ENCODE measurements at places on chromosomes 2 and 18. TPM values are rescaled to one million over a fixed set of nuclear protein-coding genes. Genes with fewer than 3 reads are reported as not detected.

Gene CRYBA2
- not detected for total RNA-seq

Gene PRKAG3
- not detected for total RNA-seq

Gene MYO7B
- total RNA-seq, result 0.28 TPM

Gene CFC1
- total RNA-seq, result not detected

Gene ANO7
- total RNA-seq, result 3.2 TPM

Gene ANKRD30B
- not detected for total RNA-seq

Gene GPBAR1
- 0.14 TPM for total RNA-seq

Gene TRIM54
- not detected for total RNA-seq

Gene FLACC1
- total RNA-seq, result 1.0 TPM

Gene DSEL
- 2.7 TPM for total RNA-seq

Gene CMPK2
- total RNA-seq, result 2.2 TPM

Gene COX5B
- 142 TPM for total RNA-seq

GRCh38 chr2:132038179-132038882 is 123.4 kb downstream of the ANKRD30BL start:
- H3K4me3 ChIP-seq, result peak overlapping the region; percentile 93
- peaks cover 30% of the 10 kb centered on the region for H3K27me3 ChIP-seq
- peaks cover 7% of the 10 kb centered on the region for H3K4me1 ChIP-seq
- peak; percentile 35 for DNase-seq
- H3K36me3 ChIP-seq, result peaks cover 4% of the 10 kb centered on the region

GRCh38 chr2:58974426-58974825 is 733.3 kb upstream of the FANCL start:
- peaks cover 2% of the 10 kb centered on the region for H3K27me3 ChIP-seq
- no peaks in the 10 kb centered on the region for H3K36me3 ChIP-seq
- DNase-seq, result no peak
- no peak overlapping the region for H3K4me3 ChIP-seq
- no peak overlapping the region for H3K27ac ChIP-seq
- H3K4me1 ChIP-seq, result peaks cover 19% of the 10 kb centered on the region

GRCh38 chr2:211132046-211132445 is 575.6 kb downstream of the CPS1 start:
- H3K27me3 ChIP-seq, result no peaks in the 10 kb centered on the region
- no peak for DNase-seq
- no peak overlapping the region for H3K27ac ChIP-seq
- H3K36me3 ChIP-seq, result peaks cover 4% of the 10 kb centered on the region
- H3K4me1 ChIP-seq, result peaks cover 14% of the 10 kb centered on the region
- H3K4me3 ChIP-seq, result no peak overlapping the region

- H3K27ac ChIP-seq, result no peak overlapping the region
- no peaks in the 10 kb centered on the region for H3K36me3 ChIP-seq
- H3K27me3 ChIP-seq, result no peaks in the 10 kb centered on the region
- no peak for DNase-seq
- no peak overlapping the region for H3K4me3 ChIP-seq
Measured at GRCh38 chr2:169065422-169065821, 3.9 kb upstream of the DHRS9 start.

DNA sequence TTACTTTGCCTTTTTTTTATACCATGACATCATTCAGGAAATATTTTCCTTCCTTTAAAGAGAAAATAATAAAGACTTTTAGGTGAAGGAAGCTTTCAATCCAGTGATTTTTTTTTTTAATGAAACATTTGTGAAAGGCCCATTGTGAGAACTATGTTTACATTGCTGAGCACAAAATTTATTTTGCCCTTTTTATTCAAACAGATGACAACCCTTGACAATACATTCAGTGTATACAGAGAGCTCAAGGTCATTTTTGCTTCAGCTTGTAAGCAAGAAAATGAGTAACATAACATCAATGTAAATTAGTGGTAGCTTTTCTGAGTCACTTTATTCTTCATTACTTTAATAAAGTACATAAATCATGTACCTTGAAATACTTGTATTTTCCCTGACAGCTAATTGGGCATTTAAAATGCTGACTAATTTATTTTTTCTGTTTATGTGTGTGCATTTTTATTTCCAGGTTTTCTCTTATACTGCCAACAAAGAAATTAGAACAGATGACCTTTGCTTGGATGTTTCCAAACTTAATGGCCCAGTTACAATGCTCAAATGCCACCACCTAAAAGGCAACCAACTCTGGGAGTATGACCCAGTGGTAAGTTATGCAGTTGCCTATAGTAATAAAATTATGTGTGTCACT is 121.6 kb downstream of the GALNT1 start:
- peaks cover 15% of the 10 kb centered on the region for H3K36me3 ChIP-seq
- no peak overlapping the region for H3K4me3 ChIP-seq
- no peak for DNase-seq
- no peaks in the 10 kb centered on the region for H3K27me3 ChIP-seq
- no peak overlapping the region for H3K27ac ChIP-seq
- peaks cover 4% of the 10 kb centered on the region for H3K4me1 ChIP-seq

GRCh38 chr18:58977801-58978200 is 113.1 kb downstream of the ZNF532 start:
- H3K27ac ChIP-seq, result no peak overlapping the region
- H3K27me3 ChIP-seq, result no peaks in the 10 kb centered on the region
- H3K36me3 ChIP-seq, result peaks cover 19% of the 10 kb centered on the region
- H3K4me1 ChIP-seq, result peaks cover 15% of the 10 kb centered on the region
- H3K4me3 ChIP-seq, result no peak overlapping the region

DNA sequence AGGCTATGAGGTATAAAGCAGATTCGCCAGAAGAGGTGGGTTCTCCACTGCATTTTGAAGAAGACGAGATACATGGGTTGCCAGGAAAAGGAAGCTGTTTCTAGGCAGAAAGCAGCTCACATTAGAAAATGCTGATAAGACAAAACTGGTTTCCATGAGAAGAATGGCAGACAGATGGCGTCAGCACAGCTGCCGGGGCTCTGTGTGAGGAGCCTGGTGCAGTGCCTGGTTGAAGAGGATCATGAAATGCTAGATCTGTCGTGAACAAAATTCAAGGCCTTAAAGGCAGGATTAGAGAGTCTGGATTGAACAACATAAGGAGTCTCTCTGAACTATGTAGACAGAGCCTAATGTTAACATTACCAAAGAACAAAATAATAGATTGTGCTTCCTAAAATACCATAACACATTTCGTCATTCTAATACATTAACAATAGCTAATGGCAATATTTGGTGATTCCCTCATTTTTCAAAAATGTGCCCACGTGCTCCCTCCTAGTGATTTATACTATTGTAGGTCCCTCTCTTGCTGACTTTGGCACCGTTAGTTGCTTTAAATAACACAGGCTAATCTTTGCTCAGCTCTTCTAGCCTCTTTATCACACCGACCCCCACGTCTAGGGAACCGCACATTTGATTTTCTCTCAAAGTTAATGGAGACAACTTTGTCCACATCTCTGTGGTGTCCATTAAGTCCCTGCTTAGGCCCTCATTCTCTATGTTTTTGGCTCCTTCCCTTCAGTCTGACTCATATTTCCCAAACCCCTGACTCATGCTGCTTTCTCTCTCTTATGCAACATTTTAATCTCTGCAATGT is 38.2 kb downstream of the EFEMP1 start:
- H3K27ac ChIP-seq, result no peak overlapping the region
- H3K27me3 ChIP-seq, result no peaks in the 10 kb centered on the region
- H3K4me1 ChIP-seq, result peaks cover 12% of the 10 kb centered on the region
- no peak for DNase-seq
- H3K36me3 ChIP-seq, result no peaks in the 10 kb centered on the region
- H3K4me3 ChIP-seq, result no peak overlapping the region

GRCh38 chr2:42922790-42923579 is 130.6 kb upstream of the HAAO start:
- no peak for DNase-seq
- H3K4me1 ChIP-seq, result peaks cover 48% of the 10 kb centered on the region
- no peaks in the 10 kb centered on the region for H3K36me3 ChIP-seq
- no peaks in the 10 kb centered on the region for H3K27me3 ChIP-seq
- H3K4me3 ChIP-seq, result no peak overlapping the region
- no peak overlapping the region for H3K27ac ChIP-seq

DNA sequence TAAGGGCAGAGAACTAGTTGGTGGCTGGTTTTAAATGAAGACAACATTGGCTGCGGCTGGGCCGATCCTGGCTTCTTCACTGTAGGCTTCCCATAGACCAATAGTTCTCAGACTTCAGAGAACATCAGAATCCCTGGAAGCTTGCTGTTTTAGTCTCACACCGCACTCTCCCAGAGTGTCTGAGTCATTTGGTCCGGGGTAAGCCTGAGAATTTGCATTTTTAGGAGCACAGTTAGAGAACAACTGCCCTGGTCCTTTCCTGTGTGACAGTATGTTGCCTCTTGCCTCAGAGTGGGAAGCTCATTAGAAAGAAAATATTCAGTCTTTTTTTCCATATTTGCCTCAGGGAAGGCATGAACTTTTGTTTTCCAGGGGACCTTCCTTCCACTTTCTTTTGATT is 137.1 kb upstream of the GAREM1 start:
- H3K4me1 ChIP-seq, result no peaks in the 10 kb centered on the region
- H3K27ac ChIP-seq, result no peak overlapping the region
- H3K36me3 ChIP-seq, result no peaks in the 10 kb centered on the region
- H3K4me3 ChIP-seq, result no peak overlapping the region
- DNase-seq, result no peak

DNA sequence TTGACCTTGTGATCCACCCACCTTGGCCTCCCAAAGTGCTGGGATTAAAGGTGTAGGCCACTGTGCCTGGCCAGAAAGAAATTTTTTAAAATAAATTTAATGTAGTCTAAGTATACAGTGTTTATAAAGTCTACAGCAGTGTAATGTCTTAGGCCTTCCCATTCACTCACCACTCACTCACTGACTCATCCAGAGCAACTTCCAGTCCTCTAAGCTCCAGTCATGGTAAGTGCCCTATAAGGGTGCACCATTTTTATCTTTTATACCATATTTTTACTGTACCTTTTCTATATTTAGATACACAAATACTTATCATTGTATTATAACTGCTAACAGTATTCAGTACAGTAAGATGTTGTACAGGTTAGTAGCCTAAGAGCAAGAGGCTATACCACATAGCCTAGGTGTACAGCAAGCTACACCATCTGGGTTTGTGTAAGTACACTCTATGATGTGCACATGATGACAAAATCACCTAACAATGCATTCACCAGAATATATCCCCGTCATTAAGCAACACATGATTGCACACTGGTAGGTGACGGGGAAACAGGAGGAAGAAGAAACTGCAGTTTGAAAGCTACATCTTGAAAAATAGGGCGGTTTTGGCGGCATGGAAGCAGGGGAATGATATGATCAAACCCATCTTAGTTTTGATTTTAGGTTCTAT is 105.1 kb upstream of the ITGB6 start:
- no peaks in the 10 kb centered on the region for H3K27me3 ChIP-seq
- H3K36me3 ChIP-seq, result peaks cover 11% of the 10 kb centered on the region

DNA sequence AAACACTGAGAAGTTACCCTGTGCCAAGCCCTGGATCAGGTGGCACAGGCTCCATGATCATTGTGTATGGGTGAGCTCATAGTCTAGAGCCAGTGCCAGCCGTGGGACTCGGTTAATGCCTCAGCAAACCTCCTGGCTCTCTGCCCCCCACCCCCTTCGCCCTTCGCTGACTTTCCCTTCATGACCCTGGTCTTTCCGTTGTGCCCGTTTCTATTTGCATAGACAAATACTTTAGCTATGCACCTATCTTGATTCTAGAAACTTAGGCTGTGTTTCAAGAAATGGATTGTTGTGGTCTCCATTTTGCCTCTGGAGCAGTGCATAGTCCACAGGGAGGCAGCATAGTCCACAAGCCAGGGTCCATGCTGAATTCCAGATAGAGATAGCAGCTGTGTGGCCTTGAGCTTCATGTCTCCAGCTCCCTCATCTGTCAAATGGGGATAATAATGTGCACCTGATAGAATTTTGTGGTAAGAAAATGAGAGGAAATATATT is 44.8 kb upstream of the KDM3A start:
- no peak for DNase-seq
- no peaks in the 10 kb centered on the region for H3K27me3 ChIP-seq
- H3K4me3 ChIP-seq, result no peak overlapping the region
- no peaks in the 10 kb centered on the region for H3K4me1 ChIP-seq

DNA sequence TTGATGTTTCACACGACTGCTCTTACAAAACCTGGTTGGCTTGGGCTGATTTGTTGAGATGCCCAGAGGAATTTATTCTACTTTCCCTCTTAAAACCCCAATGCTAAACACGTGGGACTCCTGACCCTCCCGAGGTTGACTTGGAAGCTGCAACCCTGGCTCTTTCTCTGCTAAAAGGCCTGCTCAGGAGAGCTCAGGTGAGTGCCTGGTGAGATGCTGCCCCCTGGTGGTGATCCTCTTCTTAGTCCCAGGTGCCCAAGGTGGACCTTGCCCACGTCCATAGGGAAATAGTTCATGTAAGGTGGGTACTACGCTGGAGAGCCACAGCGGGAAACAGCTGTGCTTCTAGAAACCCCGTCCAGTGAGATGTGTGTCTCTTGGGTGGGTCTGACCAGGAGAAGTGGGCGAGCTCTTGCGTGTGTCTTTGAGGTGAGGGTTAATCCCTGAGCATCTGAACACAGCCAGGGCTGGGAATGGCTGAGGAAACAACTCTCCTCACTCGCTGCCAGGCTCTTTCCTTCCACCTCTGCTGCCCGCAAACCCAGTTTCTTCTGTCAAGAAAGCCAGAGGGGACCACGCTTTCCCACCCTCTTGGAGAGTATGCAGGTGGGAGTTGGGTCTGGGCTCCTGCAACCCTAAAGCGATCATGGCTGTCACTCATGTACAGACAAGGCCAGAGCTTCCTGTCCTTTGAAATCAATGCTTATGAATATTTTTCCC is 25.5 kb upstream of the PXDN start:
- no peaks in the 10 kb centered on the region for H3K27me3 ChIP-seq
- DNase-seq, result peak; percentile 54
- H3K27ac ChIP-seq, result no peak overlapping the region
- H3K4me1 ChIP-seq, result peaks cover 4% of the 10 kb centered on the region

GRCh38 chr2:223549215-223549614 is 52.9 kb downstream of the SCG2 start:
- no peaks in the 10 kb centered on the region for H3K36me3 ChIP-seq
- H3K4me1 ChIP-seq, result peaks cover 33% of the 10 kb centered on the region
- H3K27me3 ChIP-seq, result no peaks in the 10 kb centered on the region
- peak overlapping the region; percentile 18 for H3K4me3 ChIP-seq
- H3K27ac ChIP-seq, result peak overlapping the region; percentile 90

DNA sequence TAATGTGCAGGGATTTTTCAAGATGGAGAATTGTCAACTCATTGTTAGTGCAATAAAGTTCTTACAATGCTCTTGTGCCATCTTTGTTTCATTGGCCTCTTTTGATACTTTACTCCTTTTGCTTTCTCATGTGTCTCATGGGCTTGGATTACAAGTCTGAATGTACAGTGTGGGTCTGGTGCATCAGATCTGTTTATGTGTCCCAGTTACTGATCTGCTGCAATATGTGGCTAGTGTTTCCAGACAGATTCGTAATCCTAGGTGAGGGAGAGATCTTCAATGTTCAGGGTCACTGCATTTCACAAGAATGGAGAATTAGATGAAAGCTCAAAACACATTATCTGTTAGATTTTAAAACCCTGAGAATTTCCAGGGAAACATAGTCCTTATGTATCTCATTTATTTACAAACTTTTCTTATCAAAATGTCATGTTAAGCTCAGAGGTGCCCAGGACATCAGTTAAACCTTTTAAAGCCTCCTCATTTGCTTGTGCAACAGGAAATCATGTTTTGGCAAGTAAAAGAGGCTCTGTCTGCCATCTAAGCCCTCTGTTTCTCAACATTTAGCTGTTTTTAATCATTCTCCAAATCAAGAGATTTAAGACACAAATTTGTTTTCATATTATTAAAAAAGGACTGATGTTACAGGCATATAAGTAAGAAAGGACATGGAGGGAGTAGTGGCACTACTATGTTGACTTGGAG is 108.1 kb downstream of the NUP35 start:
- H3K27ac ChIP-seq, result no peak overlapping the region
- H3K36me3 ChIP-seq, result no peaks in the 10 kb centered on the region
- no peak overlapping the region for H3K4me3 ChIP-seq
- H3K4me1 ChIP-seq, result no peaks in the 10 kb centered on the region
- no peaks in the 10 kb centered on the region for H3K27me3 ChIP-seq

GRCh38 chr2:41853427-41854191 is 194.2 kb upstream of the PKDCC start:
- peaks cover 5% of the 10 kb centered on the region for H3K4me1 ChIP-seq
- no peaks in the 10 kb centered on the region for H3K36me3 ChIP-seq
- no peak overlapping the region for H3K27ac ChIP-seq
- H3K4me3 ChIP-seq, result no peak overlapping the region
- peak; percentile 73 for DNase-seq

All from neural crest cell (in vitro differentiated cells).